ENCODE measurements at places on chromosomes 13 and 19.
A peak's percentile ranks its signal among the peaks of the same experiment; 100 is the strongest.

- no peak for DNase-seq
These were observed 5.0 kb downstream of the KIRREL2 start for GRCh38 chr19:35861640-35862160.

GRCh38 chr13:40345654-40346372 lies 320.6 kb downstream of the FOXO1 start:
- DNase-seq, result no peak

- no peak for DNase-seq
These were observed 17.6 kb upstream of the SUCLA2 start for GRCh38 chr13:48018637-48019036.

- no peak for DNase-seq
These were observed 11.9 kb downstream of the LRFN1 start for GRCh38 chr19:39308531-39309304.

DNA sequence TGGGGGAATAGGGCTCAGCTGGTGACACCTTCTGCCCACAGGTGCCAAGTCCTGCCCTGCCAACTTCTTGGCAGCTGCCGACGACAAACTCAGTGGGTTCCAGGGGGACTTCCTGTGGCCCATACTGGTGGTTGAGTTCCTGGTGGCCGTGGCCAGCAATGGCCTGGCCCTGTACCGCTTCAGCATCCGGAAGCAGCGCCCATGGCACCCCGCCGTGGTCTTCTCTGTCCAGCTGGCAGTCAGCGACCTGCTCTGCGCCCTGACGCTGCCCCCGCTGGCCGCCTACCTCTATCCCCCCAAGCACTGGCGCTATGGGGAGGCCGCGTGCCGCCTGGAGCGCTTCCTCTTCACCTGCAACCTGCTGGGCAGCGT lies 2.1 kb downstream of the P2RY11 start:
- no peak for DNase-seq

DNA sequence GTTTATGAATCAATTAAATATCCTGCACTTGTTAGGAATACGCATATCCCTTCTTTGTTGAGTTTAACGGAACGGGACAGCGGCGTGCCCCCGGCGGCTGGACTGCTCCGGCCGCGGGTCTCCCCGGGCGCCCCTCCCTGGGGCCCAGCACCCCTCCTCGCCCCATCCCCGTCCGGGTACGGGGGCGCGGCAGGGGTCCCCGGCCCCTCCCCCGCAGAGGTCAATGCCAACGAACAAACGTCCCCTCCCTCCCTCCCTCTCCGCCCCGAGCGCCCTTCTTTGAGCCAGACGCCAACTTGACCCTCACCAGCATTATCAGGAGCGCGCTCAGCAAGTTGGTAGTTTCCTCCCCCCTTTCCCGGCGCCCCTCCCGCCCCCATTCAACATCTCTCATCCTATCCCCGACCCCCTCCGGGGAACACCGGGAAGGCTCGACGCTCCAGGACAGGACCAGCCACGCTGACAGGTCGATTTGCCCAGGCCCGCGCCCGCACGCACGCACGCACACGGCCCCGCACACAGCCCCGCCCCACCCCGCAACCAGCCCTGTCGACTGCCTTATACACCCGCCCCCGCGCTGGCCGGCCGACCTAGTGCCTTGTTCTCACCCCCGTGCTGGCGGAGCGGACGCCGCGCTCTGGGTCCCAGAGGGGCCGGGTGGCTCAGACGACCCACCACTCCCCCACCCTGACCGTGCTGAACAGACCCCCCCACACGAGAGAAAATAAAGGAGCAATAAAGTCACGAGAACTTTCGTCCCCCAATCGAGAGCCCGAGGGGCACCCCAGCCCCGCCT lies 5.0 kb downstream of the LYL1 start:
- DNase-seq, result no peak

DNA sequence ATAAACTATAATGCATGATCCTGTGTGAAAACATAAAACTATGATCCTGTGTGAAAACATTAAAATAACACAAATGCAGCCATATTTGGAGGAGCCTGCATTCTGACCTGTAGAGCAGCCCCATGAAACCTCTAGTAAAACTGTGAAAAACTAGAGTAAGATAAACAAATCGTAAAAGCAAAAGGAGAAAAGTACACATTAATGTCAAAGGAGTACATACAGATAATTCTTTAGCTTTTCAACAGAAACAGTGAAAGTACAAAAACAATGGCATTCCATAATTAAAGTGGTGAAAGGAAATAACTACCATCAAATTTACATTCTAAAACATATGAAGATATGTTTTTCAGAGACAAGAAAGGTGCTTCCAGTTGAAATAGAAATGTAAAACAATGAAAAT lies 1267.2 kb downstream of the SLITRK1 start:
- no peak for DNase-seq

DNA sequence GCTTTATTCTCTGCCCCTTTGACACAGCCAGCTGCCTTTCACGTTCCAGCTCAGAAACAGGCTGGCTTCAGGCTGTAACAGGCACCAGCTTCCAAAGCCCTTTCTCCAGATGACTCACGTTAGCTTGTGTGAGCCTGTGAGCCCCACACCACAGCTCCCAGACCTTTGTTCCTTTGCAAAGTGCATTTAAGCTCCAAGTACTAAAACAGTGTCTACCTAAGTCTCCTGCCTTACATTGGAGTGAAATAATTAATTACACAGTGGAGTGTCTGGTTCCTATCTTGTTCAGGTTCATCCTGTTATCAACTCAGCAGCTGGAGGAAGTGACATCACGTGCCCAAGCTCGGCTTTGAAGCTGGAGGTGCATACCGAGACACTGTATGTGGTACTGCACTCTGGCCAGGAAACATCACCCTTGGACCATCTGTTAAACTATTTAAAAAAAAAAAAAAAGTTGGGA lies 475.8 kb downstream of the FOXO1 start:
- DNase-seq, result peak; percentile 93

GRCh38 chr19:3983936-3984583 lies 1.2 kb downstream of the EEF2 start:
- DNase-seq, result peak; percentile 39
